Inflammatory macrophage (primary cell): ENCODE measurements at places on chromosomes 12 and 14.

DNA sequence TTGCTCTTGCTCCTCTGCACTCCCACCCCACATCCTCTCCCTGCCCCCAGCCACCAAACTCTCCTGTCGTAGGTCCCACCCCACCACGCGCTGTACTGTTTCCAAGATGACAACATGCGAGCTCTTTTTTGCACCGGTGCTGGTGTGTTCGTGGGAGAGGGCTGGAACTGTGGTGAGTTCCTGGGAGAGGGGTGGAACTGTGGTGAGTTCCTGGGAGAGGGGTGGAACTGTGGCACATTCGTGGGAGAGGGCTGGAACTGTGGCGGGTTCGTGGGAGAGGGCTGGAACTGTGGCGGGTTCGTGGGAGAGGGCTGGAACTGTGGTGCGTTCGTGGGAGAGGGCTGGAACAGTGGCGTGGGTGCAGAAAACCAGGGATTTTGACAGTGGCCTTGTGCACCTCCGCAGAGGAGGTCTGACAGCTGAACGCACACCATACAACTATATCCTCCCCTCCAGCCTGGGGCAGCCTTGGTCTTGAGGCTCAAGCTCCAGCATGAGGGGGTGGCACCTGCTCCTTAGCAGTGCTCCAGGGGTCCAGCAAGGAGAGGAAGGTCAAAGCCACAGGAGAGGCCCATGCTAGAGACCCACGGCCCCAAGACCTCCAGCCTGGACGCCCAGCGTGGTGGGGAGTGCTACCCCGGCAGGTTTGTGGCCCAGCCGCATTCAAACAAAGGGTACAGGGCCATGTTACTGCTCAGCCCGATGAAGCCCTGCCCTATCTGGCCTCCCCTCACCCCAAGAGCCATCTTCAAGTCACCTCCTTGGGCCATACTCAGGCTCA lies 50.1 kb downstream of the ACTN1 start:
- no peak for DNase-seq

DNA sequence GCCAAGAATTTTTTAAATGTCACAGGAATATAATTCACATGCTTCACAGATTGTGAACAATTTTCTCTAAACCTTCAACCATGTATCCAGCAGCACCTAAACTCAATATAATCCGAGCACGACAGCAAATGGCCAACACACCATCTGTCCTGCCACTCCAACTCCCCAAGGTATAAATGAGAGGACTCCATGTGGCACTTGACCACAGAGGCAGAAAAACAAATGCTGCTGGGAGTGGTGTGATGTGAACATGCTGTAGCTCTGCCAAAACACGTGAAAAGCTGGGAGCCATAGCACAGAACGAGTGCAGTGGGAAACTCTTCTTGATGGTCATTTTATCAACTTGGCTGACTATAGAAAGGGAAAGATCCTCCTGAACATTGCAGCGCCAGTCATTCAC lies 70.9 kb downstream of the LLPH start:
- no peak for DNase-seq

GRCh38 chr12:58976146-58976545 lies 55.8 kb upstream of the LRIG3 start:
- no peak for DNase-seq

GRCh38 chr12:98146043-98146442 lies 369.3 kb upstream of the TMPO start:
- DNase-seq = no peak
